Activated T-helper 2 cell treated with anti-CD3 and anti-CD28 coated beads, Interferon-gamma antibody, Interleukin-2, Interleukin-4, amounts not matched to agents 10 μg/mL and 5 μg/mL and 100 μg/mL, durations not matched to agents 14 hours and 24 hours and 36 hours (primary cell): ENCODE measurements at places on chromosomes 7 and 10. TPM values are rescaled to one million over a fixed set of nuclear protein-coding genes. Genes with fewer than 3 reads are reported as not detected.

Gene OR2A42
- total RNA-seq = 0.09 TPM in 1 of 2 replicates, not detected in the other

Gene GBX1
- not detected in 2 replicates for total RNA-seq

Gene ZCCHC24
- total RNA-seq = 2.1 and 2.6 TPM in 2 replicates

- H3K27ac ChIP-seq = no peak overlapping the region
- no peak for DNase-seq
- H3K4me3 ChIP-seq = no peak overlapping the region
- H3K27me3 ChIP-seq = no peaks in the 10 kb centered on the region
Observed at GRCh38 chr10:126673565-126673964, 3.1 kb upstream of the C10orf90 start.

DNA sequence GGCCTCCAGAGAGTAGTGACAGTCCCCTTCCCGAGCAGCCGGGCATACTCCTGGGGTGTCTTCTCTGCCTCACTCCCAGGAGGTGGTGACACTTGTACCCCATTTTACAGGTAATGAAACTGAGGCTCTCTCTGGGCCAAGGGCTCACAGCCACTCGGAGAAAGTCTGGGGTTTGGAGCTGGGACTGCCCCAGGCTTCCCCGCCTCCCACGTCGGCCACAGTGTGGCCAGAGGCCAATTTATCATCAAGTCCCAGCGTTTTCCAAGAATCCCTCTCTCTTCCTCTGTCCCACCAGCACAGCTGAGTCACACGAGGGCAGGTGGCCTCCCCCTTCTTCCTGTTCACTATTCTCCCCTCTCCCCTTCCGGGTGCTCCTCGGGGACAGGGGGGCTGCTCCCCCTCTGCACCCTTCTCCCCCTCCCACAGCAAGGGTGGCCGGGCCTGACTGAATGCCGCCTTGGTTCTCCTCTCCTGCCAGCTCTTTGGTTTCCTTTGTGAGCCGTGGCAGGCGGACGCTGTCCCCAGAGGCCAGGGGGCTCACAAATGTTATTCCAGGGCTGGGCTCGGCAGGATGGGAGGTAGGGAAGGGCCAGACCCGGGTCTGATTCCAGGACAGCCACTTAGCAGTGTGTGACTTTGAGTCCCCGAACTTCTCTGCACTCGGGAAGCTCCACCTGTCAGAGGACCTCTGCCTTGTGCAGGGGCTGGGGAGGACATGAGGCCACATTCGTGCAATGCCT, 17.7 kb downstream of the CLIP2 start:
- H3K36me3 ChIP-seq = peaks cover 4% of the 10 kb centered on the region
- peaks cover 4% of the 10 kb centered on the region for H3K27me3 ChIP-seq
- no peak overlapping the region for H3K27ac ChIP-seq
- H3K4me3 ChIP-seq = peak overlapping the region; percentile 5
- DNase-seq = no peak

- no peak overlapping the region for H3K4me3 ChIP-seq
- peaks cover 33% of the 10 kb centered on the region for H3K4me1 ChIP-seq
- no peak for DNase-seq
- no peaks in the 10 kb centered on the region for H3K27me3 ChIP-seq
Observed at GRCh38 chr10:109893386-109893785, 29.9 kb downstream of the XPNPEP1 start.

DNA sequence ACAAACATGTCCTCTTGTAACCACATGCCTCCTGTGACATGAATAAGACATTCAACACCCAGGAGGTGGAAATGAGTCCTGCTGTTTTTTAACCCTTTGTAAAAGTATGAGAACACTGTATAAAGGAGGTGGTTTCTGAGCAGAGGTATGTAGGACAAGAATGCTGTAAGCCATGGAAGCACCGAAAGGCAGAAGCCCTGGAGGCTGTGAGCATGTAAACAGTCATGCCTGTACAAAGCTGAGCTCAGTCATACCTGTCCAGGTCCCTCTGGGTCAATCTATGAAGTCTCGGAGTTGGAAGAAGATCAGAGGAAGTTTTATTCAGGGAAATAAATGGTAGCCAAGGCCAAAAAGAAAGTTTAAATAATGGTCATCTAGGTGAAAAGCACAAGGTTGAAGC, 34.7 kb upstream of the XPNPEP1 start:
- peaks cover 10% of the 10 kb centered on the region for H3K27me3 ChIP-seq
- H3K27ac ChIP-seq = no peak overlapping the region
- no peak overlapping the region for H3K4me3 ChIP-seq
